Suppressor macrophage treated with lipopolysaccharide for 4 hours (primary cell): ENCODE measurements at places on chromosomes 4 and X.

DNA sequence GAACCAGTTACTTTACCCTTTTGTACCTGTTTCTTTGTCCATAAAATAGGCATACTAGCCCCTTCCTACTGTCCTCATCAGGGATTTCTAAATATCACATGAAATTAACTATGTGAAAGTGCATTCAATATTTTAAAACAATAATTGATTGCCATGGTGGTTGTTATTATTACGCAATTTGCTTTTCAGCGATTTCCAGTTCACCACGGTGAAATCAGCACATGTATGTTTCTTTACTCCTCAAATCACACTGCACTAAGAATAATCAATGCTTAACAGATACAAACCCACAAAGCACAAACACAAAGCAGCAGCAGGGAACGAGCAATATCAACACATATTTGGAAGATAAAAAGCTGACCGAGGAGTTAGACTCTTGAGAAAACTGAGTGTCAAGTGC is 371.3 kb upstream of the NOCT start:
- DNase-seq = no peak

DNA sequence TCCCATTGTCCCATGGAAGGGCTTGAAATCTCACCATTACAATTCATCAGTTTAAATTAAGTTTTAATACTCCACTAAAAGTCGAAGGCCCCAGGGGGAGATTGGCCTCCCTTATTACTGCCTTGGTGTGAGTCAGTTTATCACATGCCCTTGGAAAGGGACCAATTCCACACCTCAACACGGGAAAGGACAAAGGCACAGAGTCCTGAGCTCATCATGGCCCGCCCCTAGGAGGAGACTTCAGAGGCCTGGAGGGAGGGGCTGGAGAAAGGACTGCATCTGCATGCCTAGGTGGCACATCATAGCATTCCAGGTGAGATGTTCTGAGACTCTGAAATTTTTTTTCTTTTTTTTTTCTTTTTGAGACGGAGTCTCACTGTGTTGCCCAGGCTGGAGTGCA is 2.8 kb upstream of the SEL1L3 start:
- DNase-seq = no peak

DNA sequence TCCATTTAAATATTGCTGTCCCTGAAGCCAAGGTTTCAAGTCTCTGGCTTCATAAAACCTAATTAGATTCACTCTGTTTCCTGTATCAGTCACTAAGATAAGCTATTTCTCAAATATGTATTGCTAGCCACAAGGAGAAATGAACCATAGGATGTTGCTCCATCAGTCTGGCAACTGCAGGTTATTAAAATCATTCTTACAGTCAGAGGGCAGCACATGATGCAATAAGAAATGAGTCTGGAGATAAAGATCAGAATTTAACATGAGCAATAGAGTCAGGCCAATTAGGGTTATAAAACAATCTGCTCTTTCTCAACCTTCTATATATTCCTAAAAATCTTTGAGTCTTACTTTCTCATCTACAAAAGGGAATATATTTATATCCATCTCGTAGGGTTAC is 7.2 kb downstream of the PRKG2 start:
- no peak for DNase-seq

DNA sequence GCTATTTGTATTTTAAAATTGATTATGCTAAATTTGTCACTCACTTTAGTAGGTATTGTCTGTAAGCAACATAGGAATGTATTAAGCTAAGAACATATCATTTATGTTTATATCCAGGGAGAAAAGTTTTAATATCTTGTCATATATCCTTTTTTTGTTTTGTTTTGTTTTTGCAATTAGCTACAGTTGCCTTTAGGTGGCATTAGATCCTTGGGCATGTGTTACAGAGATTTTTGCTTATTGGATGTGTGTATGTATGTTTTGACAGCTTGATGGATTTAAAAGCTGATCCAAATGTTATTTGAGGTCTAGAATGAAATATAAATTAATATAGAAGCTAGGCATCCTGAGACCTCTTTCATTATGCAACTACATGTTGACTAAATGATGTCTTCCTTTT is 36.1 kb upstream of the OTUD4 start:
- peak; percentile 10 for DNase-seq

GRCh38 chr4:8305851-8306471 is 36.4 kb downstream of the HTRA3 start:
- DNase-seq = no peak

- DNase-seq = no peak
These were observed 50.5 kb upstream of the UGT2B4 start for GRCh38 chr4:69546134-69546765.

DNA sequence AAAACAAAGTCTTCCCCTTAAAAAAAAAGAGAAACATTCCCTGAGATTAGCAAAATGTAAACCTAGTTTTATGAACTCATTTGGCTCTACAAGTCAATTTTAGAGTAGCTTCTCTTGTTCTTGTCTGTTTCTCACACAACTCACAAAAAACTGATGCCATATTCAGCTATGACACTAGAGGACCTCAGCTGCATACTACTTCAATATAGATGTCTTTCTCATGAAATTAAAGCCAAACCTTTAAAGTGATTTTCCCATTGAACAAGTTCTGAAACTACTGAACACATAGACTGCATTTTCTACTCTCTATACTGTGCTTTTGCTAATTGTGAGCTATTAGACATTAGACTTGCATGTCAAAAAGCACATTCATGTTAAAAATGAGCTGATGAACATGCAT is 49.8 kb downstream of the TBCK start:
- peak; percentile 31 for DNase-seq

DNA sequence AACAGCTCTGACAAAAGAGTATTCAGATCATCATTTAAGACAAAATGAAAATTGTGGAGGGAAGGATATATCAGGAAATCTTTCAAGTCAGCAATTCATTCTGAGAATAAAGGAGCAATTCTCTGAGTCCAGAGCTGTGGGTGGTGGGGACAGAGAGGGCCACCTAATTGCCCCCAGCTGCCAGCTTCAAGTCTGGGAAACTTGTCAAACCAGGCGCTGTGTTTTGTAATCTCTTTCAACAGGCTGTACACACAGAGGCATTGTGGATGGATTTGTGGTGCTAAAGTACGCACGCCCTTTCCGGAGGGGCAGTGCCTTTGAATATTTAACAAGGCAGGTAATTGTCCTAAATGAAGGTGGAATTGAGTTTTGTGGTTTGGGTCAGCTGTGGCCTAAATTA is 591.1 kb upstream of the BOD1L1 start:
- no peak for DNase-seq

GRCh38 chr4:122980860-122981259 is 58.5 kb upstream of the NUDT6 start:
- no peak for DNase-seq

DNA sequence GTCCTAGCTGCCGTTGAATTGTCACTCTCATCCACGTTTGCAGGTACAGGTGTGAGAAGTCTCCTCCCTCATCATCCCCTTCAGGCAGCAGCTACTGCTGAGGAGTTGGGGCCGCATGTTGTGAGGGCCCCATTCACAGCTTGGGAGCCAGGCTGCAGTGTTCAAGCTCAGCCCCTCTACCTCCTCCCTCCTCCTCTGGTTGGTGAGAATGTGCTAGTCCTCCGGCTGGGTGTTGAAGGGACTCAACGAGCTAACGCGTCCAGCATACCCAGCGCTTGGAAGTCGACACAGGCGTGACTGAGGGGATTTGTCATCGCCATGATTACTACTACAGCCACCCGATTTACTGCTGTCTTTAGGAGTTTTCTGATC is 82.0 kb upstream of the PSAPL1 start:
- DNase-seq = no peak
